ENCODE measurements at places on chromosomes 3 and 15. TPM values are rescaled to one million over a fixed set of nuclear protein-coding genes. Genes with fewer than 3 reads are reported as not detected.

Gene POTEB2
- not detected for total RNA-seq

DNA sequence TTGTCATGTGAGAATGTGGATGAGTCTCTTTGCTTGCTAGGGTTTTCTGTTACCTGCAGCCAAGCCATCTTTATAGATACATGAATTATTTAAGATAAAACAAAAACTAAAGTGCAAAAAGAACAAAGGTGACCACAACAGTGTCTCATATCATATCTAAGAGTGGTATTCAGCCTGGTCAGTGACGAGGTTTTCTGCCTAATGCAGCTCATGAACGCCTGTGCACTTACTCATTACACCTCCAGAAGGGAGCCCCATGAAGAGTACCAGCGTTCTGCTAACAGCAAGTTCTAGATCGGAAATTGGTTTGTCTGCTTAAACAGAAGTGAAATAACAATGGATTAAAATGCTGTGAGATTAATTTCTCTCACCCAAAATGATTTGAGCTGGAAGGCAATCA is 19.2 kb downstream of the PXYLP1 start:
- no peak for DNase-seq

DNA sequence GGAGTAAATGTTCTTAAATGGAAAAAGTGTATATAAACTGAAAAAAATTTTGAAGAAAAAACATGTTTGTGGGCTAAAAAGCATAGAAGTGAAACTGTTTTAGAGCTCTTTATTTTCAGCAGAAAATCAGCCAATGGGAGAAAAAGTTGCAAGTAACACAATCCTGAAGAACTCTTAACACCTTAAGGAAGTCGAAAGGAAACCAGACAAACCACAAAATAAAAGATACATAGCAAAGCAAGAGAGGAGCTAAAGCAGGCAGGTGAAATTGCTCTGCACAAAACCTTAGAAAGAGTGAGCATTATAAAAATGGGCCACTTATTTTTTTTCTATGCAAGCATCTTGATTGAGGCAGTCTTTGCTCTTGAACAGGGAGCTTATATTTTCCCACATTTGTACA is 300.5 kb downstream of the RAP2B start:
- DNase-seq: no peak

- DNase-seq: no peak
Measured at GRCh38 chr3:6921876-6922275, 61.0 kb downstream of the GRM7 start.

DNA sequence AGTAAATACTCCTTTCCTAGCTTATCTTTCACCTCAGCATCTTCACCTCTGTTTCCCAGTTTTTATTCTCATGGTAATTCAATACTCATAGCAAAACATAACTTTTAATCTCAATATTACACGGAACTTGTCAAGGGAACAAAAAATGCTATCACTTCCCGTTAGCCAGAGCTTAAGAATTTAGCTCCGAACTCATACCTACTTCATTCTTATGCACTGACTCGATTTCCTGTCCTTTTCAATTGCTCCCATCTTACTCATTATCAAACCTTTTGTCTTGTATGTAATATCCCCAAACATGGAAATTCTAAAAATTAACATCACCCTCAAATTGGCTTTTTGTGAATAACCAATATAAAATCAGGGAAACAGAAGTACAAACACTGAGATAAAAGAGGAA is 28.2 kb downstream of the MYEF2 start:
- no peak for DNase-seq

GRCh38 chr3:48621461-48621869 is at the start of gene TMEM89:
Gene TMEM89, minus strand, starts transcription at chr3:48621769. Its CDS starts 13 bp downstream, at chr3:48621756.
- no peak for DNase-seq

All from uterus (tissue), 4 donors.